ENCODE measurements at places on chromosomes 7 and 10.

- no peak for DNase-seq
Observed at GRCh38 chr10:62414359-62414758, 40.2 kb downstream of the ZNF365 start.

- no peak for DNase-seq
Observed at GRCh38 chr7:106139265-106140251, 27.4 kb upstream of the SYPL1 start.

GRCh38 chr10:49647554-49647953 lies 31.9 kb upstream of the C10orf53 start:
- DNase-seq, result no peak

DNA sequence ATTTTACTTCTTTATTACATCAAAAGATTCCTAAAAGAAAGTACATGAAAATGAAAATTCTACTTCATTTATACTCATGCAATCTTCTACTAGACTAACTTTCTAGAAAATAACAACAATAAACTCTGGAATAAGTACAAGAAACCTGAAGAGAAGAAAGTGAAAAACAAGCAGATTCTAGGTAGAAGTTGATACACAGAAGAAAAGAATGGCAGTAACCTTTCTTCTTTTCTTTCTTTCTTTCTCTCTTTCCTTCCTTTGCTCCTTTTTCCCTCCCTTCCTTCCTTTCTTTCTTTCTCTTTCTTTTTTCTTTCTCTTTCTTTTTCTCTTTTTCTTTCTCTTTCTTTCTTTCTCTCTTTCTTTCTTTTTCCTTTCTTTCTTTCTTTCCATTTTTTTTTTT lies 541.7 kb upstream of the ANKRD30A start:
- no peak for DNase-seq

- no peak for DNase-seq
Observed at GRCh38 chr7:159116581-159117339, 27.9 kb downstream of the VIPR2 start.

DNA sequence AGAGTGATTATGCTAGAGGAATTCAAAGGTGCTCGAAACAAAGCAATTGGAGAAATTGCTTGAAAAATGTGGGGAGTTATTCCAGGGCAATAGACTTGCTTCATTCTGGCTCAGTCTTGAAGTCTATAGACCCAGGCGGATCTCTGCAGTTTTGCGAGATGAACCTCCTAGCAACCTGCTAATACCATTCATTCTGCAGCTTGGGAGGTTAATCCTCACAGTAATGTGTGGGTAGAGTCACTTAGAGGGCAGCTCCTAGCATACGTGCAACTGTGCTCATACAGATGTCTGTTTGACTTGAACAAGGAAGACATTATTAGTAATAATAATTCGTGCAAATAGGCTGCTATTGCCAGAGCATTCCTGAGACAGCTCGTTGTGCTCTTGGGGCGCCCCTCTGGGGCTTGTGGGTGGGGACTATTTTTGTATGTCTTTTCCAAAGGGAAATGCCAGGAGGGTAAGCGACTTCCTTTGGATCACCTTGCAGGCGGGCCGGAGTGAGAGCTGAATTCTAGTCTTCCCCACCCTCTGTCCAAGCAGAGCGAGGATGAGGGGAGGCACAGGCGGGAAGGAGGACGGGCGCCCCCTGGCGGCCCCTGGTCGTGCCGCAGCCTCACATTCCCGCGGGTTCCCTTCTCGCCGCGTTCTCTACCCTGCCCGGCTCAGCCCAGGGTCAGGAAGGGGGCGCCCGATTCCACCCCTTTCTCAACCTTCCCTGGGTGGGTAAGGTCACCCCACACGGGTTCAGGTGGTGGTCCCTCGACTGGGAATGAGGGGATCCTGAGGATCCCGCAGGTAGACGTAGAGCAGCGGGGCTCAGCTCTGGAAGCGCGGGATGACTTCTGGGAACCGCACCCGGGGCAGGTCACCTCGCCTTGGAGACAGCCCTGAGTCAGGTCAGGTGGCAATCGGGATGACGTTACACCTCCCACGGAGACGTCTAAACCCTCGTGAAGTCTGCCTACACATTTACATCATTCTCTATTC lies 241.5 kb downstream of the PHTF2 start:
- no peak for DNase-seq

DNA sequence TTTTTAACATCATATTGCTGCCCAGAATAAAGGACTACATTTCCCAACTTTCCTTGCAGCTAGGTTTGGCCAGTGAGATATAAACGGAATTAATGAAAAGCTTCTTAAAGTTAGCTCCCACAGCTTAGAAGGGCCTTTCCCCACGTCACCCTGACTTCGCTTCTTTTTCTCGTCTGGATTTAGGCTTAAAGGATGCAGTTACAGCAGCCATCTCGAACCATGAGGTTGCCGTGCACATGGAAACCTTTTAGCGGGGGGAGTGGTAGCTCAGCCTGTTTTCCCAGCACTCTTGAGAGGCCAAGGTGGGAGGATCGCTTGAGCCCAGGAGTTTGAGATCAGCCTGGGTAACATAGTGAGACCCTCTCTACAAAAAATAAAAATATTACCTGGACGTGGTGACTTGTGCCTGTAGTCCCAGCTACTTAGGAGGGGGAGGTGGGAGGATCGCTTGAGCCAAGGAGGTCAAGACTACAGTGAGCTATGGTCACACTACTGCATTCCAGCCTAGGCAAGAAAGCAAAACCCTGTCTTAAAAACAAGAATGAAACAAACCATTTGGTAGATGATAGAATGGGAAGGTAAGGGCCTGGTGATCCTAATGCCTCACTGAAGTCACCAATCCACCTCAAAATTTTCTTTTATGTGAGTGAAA lies 64.3 kb upstream of the C1GALT1 start:
- DNase-seq, result no peak

DNA sequence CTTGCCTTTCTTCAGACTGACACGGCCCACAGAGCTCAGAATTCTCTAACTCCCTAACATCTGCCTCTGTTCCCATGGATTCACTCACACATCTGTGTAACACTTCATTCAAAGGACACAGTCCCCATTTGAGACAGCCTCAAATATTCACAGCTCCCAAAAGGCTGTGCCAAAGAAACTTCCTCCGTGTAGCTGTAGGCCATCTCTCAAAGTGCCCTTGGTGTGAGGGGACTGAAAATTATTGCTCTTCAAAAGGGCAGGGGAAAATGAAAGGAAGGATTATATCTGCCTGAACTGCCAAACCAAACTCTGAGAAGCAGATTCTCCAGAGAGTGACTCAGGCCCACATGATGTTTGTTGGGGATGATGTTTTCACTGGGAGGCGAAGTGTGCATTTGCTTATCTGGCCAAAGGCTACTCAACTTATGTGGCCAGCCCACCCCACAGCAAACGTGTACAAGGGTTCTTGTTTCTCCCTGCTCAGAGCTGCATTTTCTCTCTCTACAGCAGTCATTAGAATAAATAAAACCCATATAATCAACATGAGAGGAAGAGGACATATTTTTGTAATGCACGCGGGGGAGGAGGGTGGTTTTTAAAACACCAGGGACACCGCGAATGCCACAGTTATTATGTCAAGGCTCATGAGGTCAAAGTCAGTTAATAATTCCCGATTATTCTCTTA lies 302.4 kb upstream of the NFE2L3 start:
- DNase-seq, result no peak

- no peak for DNase-seq
Observed at GRCh38 chr10:3468919-3469638, 296.5 kb upstream of the PITRM1 start.

DNA sequence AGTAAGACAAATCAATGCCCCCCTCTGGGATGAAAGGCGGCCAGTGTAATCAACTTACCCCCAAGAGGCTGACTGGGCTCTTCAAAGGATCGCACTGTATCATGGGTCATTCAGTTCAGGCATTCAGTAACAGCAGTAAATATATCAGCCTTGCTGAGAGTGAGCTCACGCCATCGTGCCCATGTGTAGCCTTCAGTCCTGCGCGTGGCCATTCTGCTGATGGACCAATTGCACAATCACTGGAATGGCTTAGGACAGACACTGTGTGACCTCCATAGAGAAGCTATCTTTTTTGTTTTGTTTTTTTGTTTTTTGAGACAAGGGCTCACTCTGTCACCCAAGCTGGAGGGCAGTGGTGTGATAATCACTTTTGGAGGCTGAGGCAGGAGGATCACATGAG lies 9.1 kb upstream of the PRKRIP1 start:
- no peak for DNase-seq

GRCh38 chr10:122882766-122883165 lies 3.4 kb upstream of the FAM24B start:
- DNase-seq, result no peak

DNA sequence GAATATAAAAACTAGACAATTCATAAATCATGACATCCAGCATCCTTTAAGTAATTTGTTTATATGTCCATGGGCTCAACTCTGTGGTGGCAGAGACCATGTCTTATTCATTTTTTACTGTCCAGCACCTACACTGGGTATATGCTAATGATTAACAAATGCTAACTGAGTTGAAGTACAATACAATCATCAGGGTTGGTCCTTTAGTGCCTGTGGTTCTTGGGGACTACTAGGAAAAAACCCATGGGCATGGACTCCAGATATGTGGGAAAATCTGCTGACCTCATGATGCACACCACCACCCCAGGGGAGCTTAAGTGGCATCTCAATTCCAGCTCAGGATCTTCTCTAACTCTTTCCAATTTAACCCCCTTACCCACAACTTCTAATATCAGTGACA lies 85.3 kb upstream of the YAE1 start:
- no peak for DNase-seq
